ENCODE measurements at places on chromosomes 4 and X. TPM values are rescaled to one million over a fixed set of nuclear protein-coding genes. Genes with fewer than 3 reads are reported as not detected.

HMGN5 gene
- total RNA-seq = 1.7 TPM

CSAG1 gene
- total RNA-seq = not detected

TIMM8A gene
- 5.0 TPM for total RNA-seq

SSX4 gene
- total RNA-seq = not detected

PLP1 gene
- not detected for total RNA-seq

CXorf49 gene
- total RNA-seq = not detected

SYNPO2 gene
- 0.09 TPM for total RNA-seq

ARHGAP36 gene
- not detected for total RNA-seq

FDCSP gene
- total RNA-seq = not detected

PPP2R2C gene
- 1.2 TPM for total RNA-seq

SPANXN3 gene
- total RNA-seq = not detected

SPANXD gene
- total RNA-seq = not detected

RNF150 gene
- 0.63 TPM for total RNA-seq

STOX2 gene
- total RNA-seq = 4.2 TPM

P2RY4 gene
- 0.21 TPM for total RNA-seq

PTTG2 gene
- total RNA-seq = not detected

All from airway epithelial cell (primary cell).